ENCODE measurements at places on chromosomes 5 and 9. TPM values are rescaled to one million over a fixed set of nuclear protein-coding genes. Genes with fewer than 3 reads are reported as not detected.

Gene LCP2
- 315 TPM for total RNA-seq

Gene NTRK2
- total RNA-seq, result 0.23 TPM

Gene CDC20B
- total RNA-seq, result not detected

Gene CCL28
- total RNA-seq, result 18.4 TPM

Gene CNTFR
- not detected for total RNA-seq

Gene IDNK
- total RNA-seq, result 7.2 TPM

Gene CTSV
- 0.67 TPM for total RNA-seq

Gene OBP2B
- total RNA-seq, result not detected

Gene TRIP13
- 20.1 TPM for total RNA-seq

Gene KCNIP1
- not detected for total RNA-seq

Gene COL15A1
- total RNA-seq, result 0.20 TPM

Gene ZNF79
- 10.4 TPM for total RNA-seq

Gene GCNT4
- 2.2 TPM for total RNA-seq

Gene STKLD1
- 1.0 TPM for total RNA-seq

Gene PLAC8L1
- total RNA-seq, result not detected

Gene ZNF300
- total RNA-seq, result 0.93 TPM

Gene PCDHGB1
- total RNA-seq, result not detected

Gene MARCOL
- not detected for total RNA-seq

Gene SOHLH1
- total RNA-seq, result not detected

Gene CARTPT
- total RNA-seq, result not detected

Gene MSX2
- total RNA-seq, result not detected

Gene PCDHB3
- total RNA-seq, result not detected

Gene SVEP1
- total RNA-seq, result not detected

Gene SPAG8
- 1.8 TPM for total RNA-seq

Gene PCA3
- total RNA-seq, result not detected

Gene ADCY2
- not detected for total RNA-seq

Gene PIP5K1B
- total RNA-seq, result 0.84 TPM

Gene FABP6
- not detected for total RNA-seq

Gene NR3C1
- 58.8 TPM for total RNA-seq

Gene FAM13B
- total RNA-seq, result 29.6 TPM

Gene FREM1
- total RNA-seq, result not detected

Gene EPB41L4B
- not detected for total RNA-seq

Gene DND1
- 2.5 TPM for total RNA-seq

Gene FCN2
- total RNA-seq, result not detected

Gene TPPP
- total RNA-seq, result 0.05 TPM

Gene HTR1A
- not detected for total RNA-seq

Gene CAMK4
- total RNA-seq, result 130 TPM

Gene C5orf47
- not detected for total RNA-seq

Gene PCDHB5
- not detected for total RNA-seq

Gene NR5A1
- not detected for total RNA-seq

Gene DMGDH
- total RNA-seq, result 0.07 TPM

Gene SV2C
- 0.02 TPM for total RNA-seq

Gene ASTN2
- 2.9 TPM for total RNA-seq

Gene PCDH12
- total RNA-seq, result 0.78 TPM

Gene CCNO
- total RNA-seq, result not detected

Gene ENTPD2
- total RNA-seq, result 0.36 TPM

Gene COQ4
- 35.2 TPM for total RNA-seq

Gene C9orf153
- total RNA-seq, result not detected

Data from activated naive CD4-positive, alpha-beta T cell treated with anti-CD3 and anti-CD28 coated beads, Interleukin-2, amount 10 ng/mL, durations not matched to agents 5 hours and 36 hours (primary cell).